ENCODE measurements at places on chromosomes 2 and 18. TPM values are rescaled to one million over a fixed set of nuclear protein-coding genes. Genes with fewer than 3 reads are reported as not detected.

Gene CYTIP
- total RNA-seq: 1.3 TPM

DNA sequence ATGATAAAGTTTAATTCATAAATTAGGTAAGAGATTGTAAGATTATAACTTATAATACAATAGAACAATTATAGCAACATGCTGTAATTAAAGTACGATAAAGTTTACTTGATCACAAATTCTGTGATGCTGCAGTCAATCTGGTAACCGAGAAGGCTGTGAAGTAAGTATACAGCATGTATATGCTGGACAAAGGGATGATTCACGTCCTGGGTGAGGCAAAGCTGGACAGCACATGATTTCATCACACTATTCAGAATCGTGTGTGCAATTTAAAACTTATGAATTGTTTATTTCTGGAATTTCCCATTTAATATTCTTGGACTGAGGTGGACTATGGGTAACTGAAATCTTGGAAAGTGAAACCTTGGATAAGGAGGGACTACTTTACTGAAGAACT lies 522.2 kb upstream of the CNTNAP5 start:
- no peak for DNase-seq

Gene SRBD1
- 9.3 TPM for total RNA-seq

Gene FSHR
- not detected for total RNA-seq

GRCh38 chr18:5424903-5425664 lies 118.7 kb downstream of the EPB41L3 start:
- DNase-seq: no peak

DNA sequence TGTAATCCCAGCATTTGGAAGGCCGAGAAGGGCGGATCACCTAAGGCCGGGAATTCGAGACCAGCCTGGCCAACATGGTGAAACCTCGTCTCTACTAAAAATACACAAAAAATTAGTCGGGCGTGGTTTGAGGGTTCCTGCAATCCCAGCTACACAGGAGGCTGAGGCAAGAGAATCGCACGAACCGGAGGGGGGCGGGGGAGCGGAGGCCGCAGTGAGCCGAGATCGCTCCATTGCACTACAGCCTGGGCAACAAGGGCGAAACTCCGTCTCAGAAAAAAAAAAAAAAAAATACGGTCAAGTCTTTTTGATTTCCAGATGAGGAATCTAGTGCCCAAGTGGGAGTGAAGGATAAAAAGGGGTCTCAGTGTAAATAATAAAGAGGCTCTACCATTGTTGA lies 16.5 kb upstream of the MEIS1 start:
- no peak for DNase-seq

- DNase-seq: no peak
Measured at GRCh38 chr2:126467367-126468054, 188.4 kb upstream of the GYPC start.

Gene AMER3
- not detected for total RNA-seq

GRCh38 chr18:67354091-67354490 lies 162.4 kb downstream of the DSEL start:
- no peak for DNase-seq

Gene UGT1A4
- 0.07 TPM for total RNA-seq

DNA sequence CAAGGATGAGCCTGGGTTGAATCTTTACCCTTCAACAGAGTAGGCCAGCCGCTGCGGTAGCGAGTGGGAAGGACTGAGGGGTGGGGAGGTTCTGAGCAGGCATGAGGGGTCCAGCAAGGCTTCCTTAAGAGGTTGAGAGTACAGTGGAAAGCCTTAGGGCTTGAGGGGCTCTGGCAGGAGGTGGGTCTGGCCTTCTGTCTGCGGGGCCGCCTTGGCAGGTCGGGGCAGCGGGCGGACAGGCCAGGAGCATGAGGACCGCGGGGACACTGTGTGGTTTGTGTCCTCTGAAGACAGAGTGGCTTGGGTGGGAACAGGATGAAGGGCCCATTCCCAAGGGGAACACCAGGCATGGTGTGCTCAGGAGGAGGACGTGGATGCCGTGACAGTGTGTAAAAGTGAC lies 250.3 kb downstream of the AGAP1 start:
- DNase-seq: no peak

DNA sequence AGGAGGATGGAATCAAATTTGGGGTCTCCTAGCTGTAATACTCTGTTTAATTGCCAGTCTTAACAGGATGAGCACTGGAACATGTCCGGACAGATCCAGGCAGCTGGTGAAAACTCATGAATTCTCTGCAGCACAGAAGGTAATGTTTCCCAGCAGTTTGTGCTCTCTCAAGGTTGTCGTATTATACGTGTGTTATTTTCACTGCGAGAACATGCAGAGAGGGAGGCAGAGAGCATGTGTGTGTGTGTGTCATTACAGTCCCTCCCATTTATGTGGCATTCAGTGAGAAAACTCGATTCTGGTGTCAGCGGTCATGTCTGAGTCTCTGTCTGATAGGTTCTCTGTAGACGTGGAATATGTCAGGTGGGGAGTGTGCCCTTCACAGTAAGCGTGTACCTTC lies 150.2 kb upstream of the POU3F3 start:
- DNase-seq: no peak

DNA sequence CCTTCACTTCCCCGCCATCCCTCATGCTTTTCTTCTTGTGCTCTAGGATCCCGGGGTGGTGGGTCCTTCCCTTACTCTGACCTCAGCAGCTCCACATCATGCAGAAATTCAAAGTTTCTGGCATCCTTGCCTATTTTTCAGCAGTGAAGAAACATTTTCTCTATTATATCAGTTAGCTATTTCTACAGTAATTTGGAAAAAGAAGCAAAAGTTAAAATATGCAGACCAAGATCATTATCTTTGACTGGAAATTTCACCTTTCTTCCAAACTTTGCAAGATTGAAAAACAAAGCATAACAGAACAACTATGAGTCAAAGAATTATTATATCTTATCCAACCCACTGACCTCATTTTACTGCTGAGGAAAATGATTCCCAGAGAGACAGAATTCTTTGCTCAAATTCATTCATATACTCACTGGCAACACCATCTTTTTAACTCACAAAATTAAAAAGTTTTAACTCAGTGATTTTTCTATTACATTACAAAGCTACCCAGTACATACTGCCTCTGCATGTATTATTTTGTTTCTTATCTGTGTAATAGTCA lies 40.5 kb downstream of the ANTXR1 start:
- DNase-seq: no peak

DNA sequence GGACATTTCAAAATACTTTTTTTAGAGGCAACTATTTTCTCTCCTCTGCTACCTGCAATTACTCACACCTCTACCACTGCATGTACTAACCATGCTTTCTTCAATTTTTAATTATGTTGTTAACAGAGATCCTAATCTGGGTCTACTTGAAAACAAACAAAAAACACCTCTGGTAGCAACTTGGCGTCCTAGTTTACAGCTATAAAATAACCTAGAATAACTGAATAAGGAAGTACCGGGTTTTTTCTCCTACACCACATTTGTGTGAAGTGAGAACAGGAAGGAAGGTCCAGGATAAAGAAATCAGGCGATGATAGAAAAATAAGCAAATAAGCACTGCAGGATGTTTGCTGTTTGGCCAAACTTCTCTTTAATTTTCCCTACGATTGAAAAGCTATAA lies 633.5 kb downstream of the LRP1B start:
- no peak for DNase-seq

- DNase-seq: no peak
Measured at GRCh38 chr2:67548317-67549201, 151.4 kb downstream of the ETAA1 start.

GRCh38 chr2:232981356-232981755 lies 31.7 kb downstream of the NGEF start:
- no peak for DNase-seq

DNA sequence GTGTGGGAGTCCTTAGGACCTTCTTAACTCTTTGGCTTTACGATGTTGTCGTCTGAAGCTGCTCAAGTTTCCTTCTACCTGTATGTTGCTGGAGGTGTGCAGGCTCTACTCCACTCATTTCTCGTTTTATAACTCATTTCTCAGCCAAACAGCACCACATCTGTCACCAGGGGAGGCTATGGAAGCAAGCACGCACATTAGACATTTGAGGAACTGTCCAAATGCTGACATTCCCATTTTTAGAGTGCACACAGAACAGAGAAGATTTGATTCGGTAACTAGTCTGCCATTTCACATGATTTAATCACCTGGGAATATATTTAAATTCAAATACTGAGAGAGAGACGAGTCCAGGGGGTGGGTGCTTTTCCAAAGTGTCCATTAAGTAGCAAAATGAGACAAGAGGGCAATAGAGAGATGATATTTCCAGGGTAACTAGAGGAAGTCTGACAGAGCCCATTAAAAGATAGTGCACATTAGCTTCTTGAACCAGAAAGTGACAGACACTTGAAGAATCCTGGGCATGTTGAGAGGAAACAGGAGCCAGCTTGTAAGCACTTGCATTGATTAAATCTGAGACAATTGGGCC lies 793.3 kb downstream of the TDRD15 start:
- DNase-seq: no peak

Gene TLX2
- total RNA-seq: not detected

Gene IMPACT
- total RNA-seq: 15.5 TPM

GRCh38 chr2:233926806-233927205 lies 9.6 kb downstream of the TRPM8 start:
- no peak for DNase-seq

GRCh38 chr2:186771850-186772463 lies 77.0 kb downstream of the ZSWIM2 start:
- DNase-seq: no peak
